ENCODE measurements at places on chromosomes 11 and 22. TPM values are rescaled to one million over a fixed set of nuclear protein-coding genes. Genes with fewer than 3 reads are reported as not detected.

OR8D4 gene
- polyA plus RNA-seq: not detected

NLRP14 gene
- polyA plus RNA-seq: 0.05 TPM

OR10A4 gene
- polyA plus RNA-seq: not detected

CDON gene
- polyA plus RNA-seq: 0.22 TPM

SLC3A2 gene
- polyA plus RNA-seq: 140 TPM

CHADL gene
- not detected for polyA plus RNA-seq

LUZP2 gene
- not detected for polyA plus RNA-seq

RRP8 gene
- polyA plus RNA-seq: 45.1 TPM

MLC1 gene
- not detected for polyA plus RNA-seq

Measured in GM12878 (cell line).